ENCODE measurements at places on chromosomes 16 and 17.

DNA sequence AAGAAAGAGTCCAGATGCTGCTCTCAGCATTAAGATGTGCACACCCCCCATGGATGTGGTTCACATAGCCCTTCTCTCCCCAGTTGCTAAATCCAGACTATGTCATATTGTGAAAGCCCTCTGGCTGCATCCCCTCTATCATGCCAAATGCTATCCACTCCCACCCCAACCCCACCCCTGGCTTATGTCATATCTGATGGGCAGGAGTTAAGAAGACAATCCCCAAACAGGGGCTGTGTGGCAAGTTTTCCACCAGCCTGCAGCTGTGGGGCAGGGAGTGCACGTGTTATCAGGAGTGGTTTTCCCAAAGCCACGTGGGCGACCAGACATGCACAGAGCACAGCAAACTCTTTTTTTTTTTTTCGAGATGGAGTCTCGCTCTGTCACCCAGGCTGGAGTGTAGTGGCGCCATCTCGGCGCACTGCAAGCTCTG, 10.0 kb downstream of the FAM117A start:
- no peaks in the 10 kb centered on the region for H3K4me1 ChIP-seq
- H3K27me3 ChIP-seq = no peaks in the 10 kb centered on the region
- H3K36me3 ChIP-seq = no peaks in the 10 kb centered on the region
- H3K27ac ChIP-seq = no peak overlapping the region

- H3K4me3 ChIP-seq = no peak overlapping the region
- DNase-seq = no peak
- no peaks in the 10 kb centered on the region for H3K4me1 ChIP-seq
- H3K27ac ChIP-seq = no peak overlapping the region
- no peaks in the 10 kb centered on the region for H3K36me3 ChIP-seq
Measured at GRCh38 chr16:79158337-79158736, 442.2 kb downstream of the MAF start.

- no peak overlapping the region for H3K27ac ChIP-seq
- H3K27me3 ChIP-seq = no peaks in the 10 kb centered on the region
- no peaks in the 10 kb centered on the region for H3K36me3 ChIP-seq
- no peak for DNase-seq
Measured at GRCh38 chr17:82345151-82345976, 11.8 kb upstream of the SECTM1 start.

DNA sequence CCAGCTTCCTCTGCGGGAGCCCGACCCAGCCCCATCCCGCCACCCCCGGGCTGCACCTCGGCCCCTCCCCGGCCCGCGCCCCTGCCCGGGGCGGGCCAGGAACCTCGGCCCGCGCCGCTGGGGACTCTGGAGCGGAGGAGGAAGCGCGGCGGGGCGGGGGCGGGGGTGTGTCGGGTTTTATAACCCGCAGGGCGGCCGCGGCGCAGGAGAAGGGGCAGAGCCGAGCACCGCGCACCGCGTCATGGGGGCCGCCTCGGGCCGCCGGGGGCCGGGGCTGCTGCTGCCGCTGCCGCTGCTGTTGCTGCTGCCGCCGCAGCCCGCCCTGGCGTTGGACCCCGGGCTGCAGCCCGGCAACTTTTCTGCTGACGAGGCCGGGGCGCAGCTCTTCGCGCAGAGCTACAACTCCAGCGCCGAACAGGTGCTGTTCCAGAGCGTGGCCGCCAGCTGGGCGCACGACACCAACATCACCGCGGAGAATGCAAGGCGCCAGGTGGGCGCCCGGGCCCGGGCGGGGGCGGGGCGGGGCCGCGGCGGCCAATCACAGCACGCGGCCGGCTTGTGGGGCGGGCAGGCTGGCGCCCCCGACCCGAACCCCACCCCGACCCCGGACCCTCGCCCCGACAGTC, at the start of gene ACE:
Gene ACE, plus strand, starts transcription at position 208 of the 626 bp plus-strand sequence. Its CDS starts 34 bp downstream, at position 242.
- H3K36me3 ChIP-seq = no peaks in the 10 kb centered on the region
- H3K4me1 ChIP-seq = no peaks in the 10 kb centered on the region
- H3K4me3 ChIP-seq = peak within 1 kb of the TSS; percentile 53
- peaks cover 74% of the 10 kb centered on the region for H3K27me3 ChIP-seq
- DNase-seq = no peak

DNA sequence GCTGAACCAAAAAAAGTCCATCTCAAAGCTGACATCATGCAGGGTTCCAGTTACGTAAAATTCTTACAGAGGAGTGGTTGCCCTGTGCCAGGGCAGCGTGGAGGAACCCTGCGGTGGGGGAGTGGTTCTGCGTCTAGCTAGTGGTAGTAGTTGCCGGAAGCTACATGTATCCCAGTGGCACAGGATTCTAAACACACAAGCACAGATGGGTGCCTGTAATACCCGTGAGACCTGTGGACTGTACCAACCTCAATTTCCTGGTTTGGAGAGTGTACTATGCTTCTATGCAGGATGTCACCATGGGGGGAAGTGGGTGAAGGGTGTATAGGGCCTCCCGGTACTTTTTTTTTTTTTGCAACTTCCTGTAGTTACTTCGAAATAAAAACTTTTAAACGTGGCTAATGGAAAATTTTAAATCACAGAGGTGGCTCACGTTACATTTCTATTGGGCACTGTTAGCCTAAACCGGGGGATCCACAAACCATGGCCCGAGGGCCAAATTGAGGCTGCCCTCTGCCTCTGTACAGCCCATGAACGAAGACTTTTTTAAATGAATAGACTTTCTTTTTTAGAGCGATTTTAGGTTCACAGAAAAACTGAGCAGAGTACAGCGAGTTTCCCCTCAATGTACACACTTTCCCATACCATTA, 38.5 kb downstream of the TBC1D16 start:
- no peak overlapping the region for H3K27ac ChIP-seq
- H3K36me3 ChIP-seq = peaks cover 18% of the 10 kb centered on the region
- H3K4me3 ChIP-seq = no peak overlapping the region

DNA sequence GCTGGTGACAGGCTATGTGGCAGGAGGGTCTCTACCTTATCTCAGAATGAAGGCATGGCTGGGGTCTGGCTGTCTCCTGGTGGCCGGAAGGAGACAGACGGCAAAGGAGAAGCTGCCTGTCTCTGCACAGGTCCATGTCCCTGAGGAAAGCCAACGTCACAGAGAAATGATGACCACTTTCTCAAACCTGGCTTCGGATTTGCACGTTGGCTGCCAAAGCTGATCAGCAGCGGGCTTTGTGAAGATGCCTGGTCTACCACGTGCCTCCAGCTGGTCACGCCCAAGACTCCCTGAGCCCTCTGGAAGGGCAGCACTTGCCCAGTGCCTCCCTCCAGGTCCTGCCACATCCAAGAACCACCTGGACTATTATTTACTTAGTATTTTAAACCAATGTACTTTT, 8.4 kb downstream of the DEXI start:
- H3K27me3 ChIP-seq = no peaks in the 10 kb centered on the region
- no peak for DNase-seq
- peaks cover 3% of the 10 kb centered on the region for H3K36me3 ChIP-seq
- H3K4me3 ChIP-seq = no peak overlapping the region
- H3K4me1 ChIP-seq = peaks cover 47% of the 10 kb centered on the region
- H3K27ac ChIP-seq = no peak overlapping the region

DNA sequence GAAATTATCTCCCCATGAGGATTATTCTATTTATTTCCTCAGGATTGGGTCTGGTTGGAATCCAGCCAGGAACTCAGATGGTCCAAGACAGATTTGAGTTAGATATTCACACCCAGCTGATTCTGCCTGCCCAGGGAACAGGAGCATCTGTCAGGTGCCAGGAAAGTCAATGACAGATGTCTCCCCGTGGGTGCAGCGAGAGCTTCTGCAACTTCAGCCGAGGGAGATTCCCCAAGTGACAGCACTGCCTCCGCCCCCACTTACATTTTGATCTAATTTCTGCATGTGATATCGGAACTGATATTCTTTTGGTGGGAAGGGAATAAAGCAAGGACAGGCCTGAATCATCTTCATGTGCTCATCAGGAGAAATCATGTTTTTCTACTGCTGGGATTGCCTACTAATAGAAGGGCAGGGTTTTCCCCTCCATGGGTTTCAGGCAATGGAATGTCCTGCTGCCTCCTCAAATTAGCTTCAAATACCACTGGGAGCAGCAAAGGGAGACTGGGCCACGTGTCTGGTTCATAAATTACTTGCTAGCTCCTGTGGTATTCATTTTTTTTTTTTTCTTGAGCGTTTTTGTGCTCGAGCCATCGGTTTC, 15.7 kb upstream of the DHX8 start:
- no peak overlapping the region for H3K27ac ChIP-seq
- no peaks in the 10 kb centered on the region for H3K36me3 ChIP-seq

DNA sequence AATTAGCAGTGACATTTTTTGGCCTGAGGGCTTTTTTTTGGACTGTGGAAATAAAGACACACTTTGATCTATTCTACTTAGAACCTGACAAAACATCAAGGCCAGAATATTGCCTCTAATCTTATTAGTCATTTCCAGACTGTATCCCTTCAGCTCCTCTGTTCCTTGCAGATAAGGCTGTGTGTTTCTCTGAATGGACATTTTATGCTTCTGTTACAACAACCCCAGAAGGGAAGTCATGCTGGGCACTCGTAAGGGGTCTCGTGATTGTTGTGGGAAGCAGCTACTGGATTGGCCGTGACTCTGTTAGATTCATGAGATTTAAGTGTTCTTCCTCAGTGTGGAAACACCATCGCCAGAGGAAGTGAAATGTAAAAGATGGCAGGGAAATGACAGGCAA, 31.6 kb upstream of the HS3ST2 start:
- H3K27ac ChIP-seq = no peak overlapping the region
- no peaks in the 10 kb centered on the region for H3K27me3 ChIP-seq
- peak; percentile 59 for DNase-seq
- no peaks in the 10 kb centered on the region for H3K4me1 ChIP-seq
- H3K36me3 ChIP-seq = no peaks in the 10 kb centered on the region
- H3K4me3 ChIP-seq = no peak overlapping the region

DNA sequence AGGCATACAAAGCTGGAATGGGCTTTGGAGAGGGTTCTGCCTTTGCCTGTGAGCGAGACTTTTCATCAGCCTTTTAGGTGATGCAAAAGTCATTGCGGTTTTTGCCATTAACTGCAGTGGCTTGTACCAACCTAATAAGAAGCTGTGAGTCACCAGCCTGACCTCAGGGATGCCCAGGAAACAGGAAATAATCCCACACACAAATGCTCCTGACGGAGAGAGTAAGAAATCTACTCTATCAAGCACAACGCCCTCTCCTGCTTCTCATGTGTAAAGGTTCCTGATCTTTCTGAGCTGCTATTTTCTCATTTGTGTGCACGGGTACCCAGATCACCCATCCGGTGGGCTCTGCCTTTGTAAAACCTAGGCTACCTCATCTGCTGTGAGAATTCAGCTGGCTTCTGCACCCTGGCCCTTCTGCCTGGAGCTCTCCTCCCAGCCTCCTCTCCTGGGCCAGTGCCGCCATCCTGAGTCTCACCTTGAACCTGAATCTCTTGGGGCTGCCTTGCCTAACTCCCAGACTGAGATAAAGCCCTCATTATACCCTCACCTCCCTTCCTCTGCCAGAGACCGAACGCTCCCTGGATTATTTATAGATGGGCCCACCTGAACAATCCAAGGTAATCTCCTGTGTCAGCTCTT, 299.7 kb downstream of the C16orf95 start:
- H3K27ac ChIP-seq = no peak overlapping the region
- H3K36me3 ChIP-seq = no peaks in the 10 kb centered on the region
- DNase-seq = no peak

DNA sequence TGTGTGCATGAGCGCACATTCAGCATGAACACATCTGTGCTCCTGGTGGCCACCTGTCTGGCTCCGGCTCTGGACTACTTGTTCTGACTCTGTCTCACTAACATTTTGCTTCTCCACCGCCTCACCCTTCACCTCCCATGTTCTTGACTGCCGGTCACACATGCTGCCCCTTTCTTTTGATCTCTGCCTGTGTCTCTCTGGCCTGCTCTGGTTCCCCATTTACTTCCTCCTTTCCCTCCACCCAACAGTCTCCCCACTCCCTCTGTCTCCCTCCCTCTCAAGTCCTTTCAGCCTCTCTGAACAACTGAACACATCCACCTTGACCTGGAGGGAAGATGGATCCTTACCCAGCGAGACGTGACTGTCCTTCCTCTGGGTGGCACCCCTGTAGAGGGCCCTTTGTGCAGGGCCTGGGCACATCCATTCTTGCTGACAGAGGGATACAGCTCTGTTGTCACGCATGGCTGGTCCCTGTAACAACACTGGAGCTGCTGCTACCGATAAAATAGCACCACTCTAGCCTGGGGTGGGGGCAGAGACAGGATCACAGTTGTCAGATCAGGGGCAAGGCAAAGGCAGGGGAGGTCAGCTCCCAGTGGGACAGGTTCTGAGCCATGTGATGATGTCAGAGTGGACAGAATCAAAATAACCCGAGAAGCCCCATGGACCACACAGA, 11.0 kb downstream of the ZSCAN32 start:
- H3K27ac ChIP-seq = no peak overlapping the region
- no peak overlapping the region for H3K4me3 ChIP-seq
- DNase-seq = no peak
- peaks cover 93% of the 10 kb centered on the region for H3K36me3 ChIP-seq
- no peaks in the 10 kb centered on the region for H3K4me1 ChIP-seq

- no peak overlapping the region for H3K27ac ChIP-seq
- DNase-seq = no peak
- H3K36me3 ChIP-seq = peaks cover 36% of the 10 kb centered on the region
- H3K27me3 ChIP-seq = no peaks in the 10 kb centered on the region
- peaks cover 17% of the 10 kb centered on the region for H3K4me1 ChIP-seq
- no peak overlapping the region for H3K4me3 ChIP-seq
Measured at GRCh38 chr17:74780443-74781238, 4.5 kb upstream of the NAT9 start.

DNA sequence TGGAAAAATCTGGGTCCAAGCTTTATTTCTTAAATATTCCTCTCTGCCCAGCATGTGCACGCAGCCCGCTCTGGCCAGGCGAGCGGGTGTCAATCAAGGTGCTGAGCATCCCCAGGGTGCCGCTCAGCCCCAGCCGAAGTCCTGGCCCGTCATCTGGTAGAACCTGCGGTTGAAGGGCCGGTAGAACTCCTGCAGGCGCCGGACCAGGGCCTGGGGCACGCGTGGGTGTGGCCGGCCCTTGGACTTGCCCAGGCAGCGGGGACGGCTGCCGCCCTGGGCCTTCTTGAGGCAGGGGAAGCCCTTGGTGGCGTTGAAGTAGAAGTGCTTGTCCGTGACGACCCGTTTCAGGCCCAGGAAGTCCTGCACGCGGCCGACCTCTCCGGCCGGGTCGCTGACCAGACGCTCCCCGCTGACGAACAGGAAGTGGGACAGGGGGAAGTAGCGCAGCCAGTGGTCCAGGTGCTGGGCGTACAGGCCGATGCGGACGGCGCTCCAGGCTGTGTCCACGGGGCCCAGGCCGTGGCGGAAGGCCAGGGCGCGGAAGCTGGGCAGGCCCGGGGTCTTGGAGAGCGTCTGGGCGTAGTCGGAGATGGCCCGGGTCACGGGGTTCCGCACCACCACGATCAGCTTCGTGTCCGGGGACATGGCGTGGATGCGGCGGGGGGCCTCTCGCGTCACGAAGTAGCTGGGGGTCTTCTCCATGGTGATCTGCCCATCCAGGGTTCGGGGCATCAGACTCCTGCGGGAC, 6.6 kb downstream of the HS3ST6 start:
- no peaks in the 10 kb centered on the region for H3K36me3 ChIP-seq
- H3K4me1 ChIP-seq = no peaks in the 10 kb centered on the region
- H3K4me3 ChIP-seq = no peak overlapping the region

GRCh38 chr17:48671697-48672171, 45.6 kb upstream of the HOXB9 start:
- H3K27ac ChIP-seq = no peak overlapping the region
- H3K4me3 ChIP-seq = no peak overlapping the region
- peak; percentile 68 for DNase-seq
- no peaks in the 10 kb centered on the region for H3K36me3 ChIP-seq
- H3K4me1 ChIP-seq = peaks cover 7% of the 10 kb centered on the region

GRCh38 chr16:23974223-23974622, 138.4 kb downstream of the PRKCB start:
- no peak overlapping the region for H3K4me3 ChIP-seq
- H3K27me3 ChIP-seq = no peaks in the 10 kb centered on the region

Data from tibial artery (tissue), 4 donors.